ENCODE measurements at places on chromosomes 6 and 20. TPM values are rescaled to one million over a fixed set of nuclear protein-coding genes. Genes with fewer than 3 reads are reported as not detected.
A peak's percentile ranks its signal among the peaks of the same experiment; 100 is the strongest.

The EFCAB8 gene
- polyA plus RNA-seq = not detected

The SERINC1 gene
- 94.8 TPM for polyA plus RNA-seq

The COL9A3 gene
- polyA plus RNA-seq = 0.15 TPM

The MAPK13 gene
- polyA plus RNA-seq = 35.7 TPM

The ASIP gene
- not detected for polyA plus RNA-seq

The COL20A1 gene
- not detected for polyA plus RNA-seq

The IL17A gene
- polyA plus RNA-seq = not detected

The SCRT2 gene
- not detected for polyA plus RNA-seq

The ADGRF5 gene
- polyA plus RNA-seq = not detected

- no peak for DNase-seq
Measured at GRCh38 chr6:40950986-40951698, 87.9 kb downstream of the UNC5CL start.

GRCh38 chr6:129749749-129750120 is 39.8 kb upstream of the ARHGAP18 start:
- peak; percentile 33 for DNase-seq

DNA sequence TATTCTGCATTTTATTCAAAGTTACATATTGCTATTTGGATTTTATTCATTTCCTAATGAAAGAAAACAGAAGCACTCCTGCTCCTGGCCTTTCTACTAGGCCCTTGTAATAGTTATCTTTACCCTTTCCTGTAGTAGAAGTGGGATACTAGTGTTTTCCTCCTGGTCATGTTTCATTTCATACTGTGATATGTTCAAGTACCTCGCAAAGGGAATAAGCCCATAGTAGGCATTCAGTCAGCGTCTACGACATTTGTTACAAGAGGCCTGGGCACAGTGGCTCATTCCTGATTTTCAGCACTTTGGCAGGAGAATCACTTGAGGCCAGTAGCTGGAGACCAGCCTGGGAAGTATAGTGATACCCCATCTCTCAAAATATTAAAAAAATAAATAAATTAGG is 154.1 kb downstream of the ARID1B start:
- DNase-seq = no peak

GRCh38 chr20:46308258-46309157 is at the start of gene CDH22:
CDH22 (minus strand) TSS chr20:46308498; CDS start chr20:46251294, 57,204 bp downstream.
- DNase-seq = peak; percentile 12

- DNase-seq = peak; percentile 17
Measured at GRCh38 chr6:7541175-7542064, at the start of gene DSP. DSP (plus strand) TSS chr6:7541671; CDS start chr6:7541916, 245 bp downstream.

- no peak for DNase-seq
Measured at GRCh38 chr20:9066191-9066590, 2.7 kb upstream of the PLCB4 start.

DNA sequence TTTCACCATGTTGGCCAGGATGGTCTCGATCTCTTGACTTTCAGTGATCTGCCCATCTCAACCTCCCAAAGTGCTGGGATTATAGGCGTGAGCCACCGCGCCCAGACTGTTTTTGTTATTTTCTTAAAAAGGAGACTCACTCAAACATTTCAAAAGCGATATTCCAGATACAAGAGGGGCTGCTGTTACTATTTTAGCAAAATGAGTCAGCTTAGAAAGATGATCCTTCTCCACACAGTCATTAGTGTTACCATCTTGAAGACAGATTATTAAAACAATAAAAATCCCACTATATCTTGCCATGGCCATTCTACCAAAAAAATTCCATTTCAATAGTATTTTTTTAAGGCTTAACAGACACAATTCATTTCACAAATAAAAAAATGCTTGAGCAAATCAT is 102.8 kb downstream of the PREP start:
- no peak for DNase-seq

DNA sequence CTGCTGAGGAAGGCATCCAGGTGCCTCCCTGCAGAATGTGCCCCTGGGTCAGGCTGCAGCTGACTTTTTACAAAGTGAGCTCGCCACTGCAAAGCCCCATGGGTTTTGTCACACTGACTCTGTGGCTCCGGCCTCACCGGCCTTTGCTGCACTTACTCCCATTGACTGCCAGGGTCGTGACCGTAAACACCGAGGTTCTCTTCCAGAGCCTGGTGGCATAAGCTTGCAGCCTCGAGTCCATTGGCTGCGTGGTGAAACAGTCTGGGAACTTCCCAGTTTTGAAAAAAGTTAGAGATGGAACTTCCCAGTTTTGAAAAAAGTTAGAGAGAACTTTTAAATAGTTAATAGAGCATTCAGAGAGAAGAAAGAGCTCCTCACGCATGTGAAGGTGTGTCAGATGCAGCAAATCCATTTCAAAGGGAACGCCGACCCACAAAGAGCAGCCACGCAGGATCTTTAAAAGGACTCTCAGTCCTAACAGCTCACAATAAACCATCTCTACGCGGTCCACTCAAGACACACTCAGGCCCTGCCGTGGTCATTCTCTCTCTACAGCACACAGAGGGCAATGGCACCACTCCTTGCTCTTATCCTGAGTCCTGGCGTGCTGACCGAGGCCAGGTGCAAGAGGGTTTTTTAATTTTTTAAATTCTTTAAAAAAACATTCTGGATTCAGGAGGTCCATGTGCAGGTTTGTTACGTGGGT is 12.8 kb downstream of the RAMACL start:
- no peak for DNase-seq

- DNase-seq = no peak
Measured at GRCh38 chr6:127342296-127342945, 988 bp downstream of the ECHDC1 start.

DNA sequence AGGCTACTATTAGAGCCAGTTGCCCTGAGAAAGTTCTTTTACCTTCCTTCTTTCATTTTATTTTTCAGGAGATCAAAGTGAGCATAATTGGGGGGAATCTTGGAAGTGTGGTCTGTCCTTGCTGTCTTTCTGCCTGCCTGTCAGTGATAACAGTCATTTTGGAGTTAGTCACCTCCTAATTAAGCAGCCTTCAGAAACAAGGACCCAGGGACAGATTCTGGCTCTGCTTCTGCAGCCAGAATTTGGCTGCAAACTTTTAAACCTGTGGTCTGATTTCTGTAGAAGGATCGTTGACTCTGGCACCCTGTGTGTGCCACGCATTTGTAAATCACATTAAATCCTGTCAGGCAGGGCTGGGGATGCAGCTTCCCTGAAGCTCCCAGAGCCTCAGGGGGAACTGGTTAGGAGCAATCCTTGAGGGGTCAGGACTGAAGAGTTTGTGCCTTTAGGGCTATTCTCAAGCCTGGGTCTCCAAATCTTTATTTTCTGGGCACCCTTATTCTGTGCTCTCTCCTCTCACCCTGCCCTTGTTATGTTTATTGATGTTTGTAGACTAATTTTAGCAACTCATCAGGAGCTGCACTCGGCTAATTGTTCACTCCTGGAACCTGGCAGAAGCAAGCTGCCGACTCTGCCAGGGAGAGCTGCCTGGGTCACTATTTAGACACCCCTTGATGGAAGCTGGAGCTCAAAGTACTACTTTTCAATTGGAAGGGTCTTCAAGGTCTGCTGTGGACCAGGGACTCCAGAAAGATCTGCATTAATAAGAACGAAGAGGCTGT is 6.8 kb downstream of the NOX3 start:
- DNase-seq = no peak

DNA sequence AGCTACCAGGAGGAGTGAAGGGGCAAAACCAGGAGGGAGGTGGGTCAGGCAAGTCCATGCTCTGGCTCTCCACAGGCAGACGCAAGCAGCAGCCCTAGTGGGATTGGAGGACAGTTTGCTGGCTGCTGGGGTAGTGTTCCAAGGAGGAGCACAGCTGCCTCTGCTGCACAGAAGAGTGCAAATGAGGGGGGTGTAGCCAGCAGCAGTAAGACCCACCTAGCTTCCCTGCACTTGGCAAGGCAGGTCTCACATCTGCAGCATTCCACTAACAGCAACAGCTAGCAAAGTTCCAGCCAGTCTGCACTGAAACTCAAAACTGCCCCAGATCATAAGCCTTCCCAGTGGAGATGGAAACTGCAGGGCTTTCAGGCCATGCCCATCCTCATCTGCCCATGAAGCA is 405.0 kb downstream of the UTRN start:
- no peak for DNase-seq

- DNase-seq = no peak
Measured at GRCh38 chr20:39190666-39191570, 228.8 kb downstream of the DHX35 start.

DNA sequence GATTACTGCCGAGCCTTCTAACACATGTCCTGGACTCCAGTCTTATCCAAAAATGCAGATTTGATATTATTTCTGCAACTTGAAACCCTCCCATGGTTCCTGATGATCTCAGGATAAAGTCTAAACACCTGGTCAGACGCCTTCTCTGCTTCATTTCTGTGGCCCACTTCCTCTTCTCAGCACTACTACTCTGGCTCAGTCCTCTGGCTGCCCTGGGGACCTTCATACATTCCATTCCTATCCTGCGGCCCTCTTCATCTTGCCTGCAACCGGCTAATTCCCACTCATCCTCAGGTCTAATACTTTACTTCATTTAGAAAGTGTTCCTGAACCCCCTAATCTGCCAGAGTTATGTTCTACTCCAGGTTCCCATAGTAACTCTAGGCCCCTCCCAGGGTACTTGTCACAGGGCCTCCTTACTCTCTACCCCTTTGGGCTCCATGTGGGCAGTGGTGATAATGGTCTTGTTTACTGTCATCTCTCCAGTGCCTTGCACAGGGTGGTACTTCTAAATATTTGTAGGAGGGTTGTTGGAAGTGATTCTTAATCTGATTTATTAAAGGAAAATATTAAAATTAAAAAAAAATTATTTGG is 18.9 kb downstream of the MAN1A1 start:
- no peak for DNase-seq

- no peak for DNase-seq
Measured at GRCh38 chr6:44104481-44105021, 22.7 kb downstream of the MRPL14 start.

GRCh38 chr6:154276810-154277628 is 79.6 kb downstream of the IPCEF1 start:
- DNase-seq = no peak

Measured in naive thymus-derived CD8-positive, alpha-beta T cell (primary cell).